Left ventricle myocardium superior (tissue), 1 donor: ENCODE measurements at places on chromosomes 2 and 18.

- no peak for DNase-seq
Observed at GRCh38 chr2:235149736-235150135, 197.9 kb downstream of the SH3BP4 start.

- no peak for DNase-seq
Observed at GRCh38 chr2:98050070-98050469, 36.9 kb upstream of the VWA3B start.

GRCh38 chr2:101500180-101500579, 25.3 kb upstream of the RFX8 start:
- DNase-seq = no peak

DNA sequence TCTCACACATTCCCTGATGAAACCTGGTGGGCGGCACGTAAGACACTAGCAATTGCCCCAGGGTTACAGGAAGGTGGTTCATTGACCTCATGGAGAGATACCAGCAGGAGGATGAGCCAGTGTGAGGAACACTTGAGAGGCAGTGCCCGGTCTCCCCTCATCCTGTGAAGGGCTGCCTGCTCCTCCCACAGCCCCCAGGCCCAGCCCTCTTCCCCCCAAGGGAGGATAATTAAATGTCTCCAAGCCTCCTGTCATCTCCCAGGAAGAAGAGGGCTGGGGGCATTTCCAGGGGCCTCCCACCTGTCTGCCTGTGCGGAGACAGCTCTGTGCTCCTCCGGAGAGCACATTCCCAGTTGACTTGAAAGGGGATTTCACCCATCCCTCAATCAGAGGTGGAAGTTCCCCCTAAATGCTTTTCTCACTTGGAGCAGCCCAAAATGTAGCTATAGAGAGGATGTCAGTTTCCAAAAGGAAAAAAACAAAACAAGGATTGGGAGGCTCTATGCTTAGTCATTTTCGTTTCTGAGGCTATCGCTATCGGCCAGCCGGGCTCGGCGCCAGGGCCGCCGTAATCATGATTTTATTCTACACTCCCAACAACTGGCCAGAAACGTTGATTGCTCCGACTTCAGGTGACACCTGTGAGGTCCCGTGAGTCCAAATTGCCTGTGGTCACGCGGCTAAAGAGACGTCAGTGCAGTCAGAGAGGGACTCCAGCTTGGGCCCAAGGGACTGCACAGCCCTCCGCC, 7.1 kb downstream of the KCNF1 start:
- peak; percentile 71 for DNase-seq

DNA sequence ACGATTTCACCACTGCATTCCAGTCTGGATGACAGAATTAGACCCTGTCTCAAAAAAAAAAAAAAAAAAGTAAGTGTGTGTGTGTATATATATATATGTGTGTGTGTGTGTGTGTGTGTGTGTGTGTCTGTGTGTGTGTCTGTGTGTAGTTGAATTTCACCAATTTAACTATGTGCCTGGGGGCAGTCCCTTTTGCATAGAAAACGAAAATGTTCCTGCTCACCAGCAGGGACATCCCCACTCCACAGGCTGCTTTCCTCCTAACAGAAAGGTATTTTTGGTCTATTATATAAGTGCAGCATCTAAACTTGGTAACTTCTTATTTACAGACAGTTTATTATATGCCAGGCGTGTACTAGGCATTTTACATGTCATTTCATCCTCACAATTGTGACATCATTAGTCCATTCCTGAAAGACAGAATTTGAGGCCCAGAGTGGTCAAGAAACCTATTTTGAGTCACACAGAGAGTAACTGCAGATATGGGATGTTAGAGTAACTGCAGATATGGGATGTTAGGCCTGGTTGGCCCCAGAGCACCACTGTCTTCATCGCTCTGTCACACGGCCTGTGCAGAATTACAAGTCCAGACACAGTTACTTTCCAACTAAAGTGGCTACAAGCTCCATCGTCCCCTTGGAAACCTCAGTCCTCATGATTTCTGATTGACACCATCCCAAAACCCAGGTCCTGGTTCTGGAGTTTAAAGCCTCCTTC, 9.3 kb upstream of the TTL start:
- DNase-seq = no peak

- DNase-seq = no peak
Observed at GRCh38 chr2:64792995-64793639, 139.4 kb upstream of the SERTAD2 start.

- DNase-seq = no peak
Observed at GRCh38 chr18:63119647-63120046, 199.9 kb downstream of the BCL2 start.

- peak; percentile 44 for DNase-seq
Observed at GRCh38 chr2:127134833-127135830, 28.2 kb upstream of the BIN1 start.

DNA sequence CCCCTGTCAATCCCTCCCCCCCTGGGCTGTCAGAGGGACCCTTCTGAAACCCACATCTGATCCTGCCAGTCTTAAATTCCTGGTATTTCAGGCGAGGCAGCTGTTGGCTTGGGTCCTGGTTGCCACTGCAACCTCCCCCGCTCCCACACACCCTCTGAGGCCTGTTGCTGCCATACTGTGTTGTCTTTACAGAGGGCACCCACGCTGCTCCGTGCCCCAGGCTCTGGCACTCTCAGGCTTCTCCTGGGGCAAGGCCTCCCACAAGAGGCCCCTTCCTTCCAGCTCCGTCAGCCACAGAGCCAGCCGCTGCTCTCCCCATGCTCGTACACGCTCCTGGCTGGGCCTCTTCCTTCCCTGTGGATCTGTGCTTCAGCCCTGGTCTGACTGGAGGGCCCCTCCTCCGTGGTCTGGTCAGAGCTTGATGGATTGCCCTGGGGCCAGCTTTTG, 8.6 kb downstream of the CABLES1 start:
- DNase-seq = peak; percentile 47

DNA sequence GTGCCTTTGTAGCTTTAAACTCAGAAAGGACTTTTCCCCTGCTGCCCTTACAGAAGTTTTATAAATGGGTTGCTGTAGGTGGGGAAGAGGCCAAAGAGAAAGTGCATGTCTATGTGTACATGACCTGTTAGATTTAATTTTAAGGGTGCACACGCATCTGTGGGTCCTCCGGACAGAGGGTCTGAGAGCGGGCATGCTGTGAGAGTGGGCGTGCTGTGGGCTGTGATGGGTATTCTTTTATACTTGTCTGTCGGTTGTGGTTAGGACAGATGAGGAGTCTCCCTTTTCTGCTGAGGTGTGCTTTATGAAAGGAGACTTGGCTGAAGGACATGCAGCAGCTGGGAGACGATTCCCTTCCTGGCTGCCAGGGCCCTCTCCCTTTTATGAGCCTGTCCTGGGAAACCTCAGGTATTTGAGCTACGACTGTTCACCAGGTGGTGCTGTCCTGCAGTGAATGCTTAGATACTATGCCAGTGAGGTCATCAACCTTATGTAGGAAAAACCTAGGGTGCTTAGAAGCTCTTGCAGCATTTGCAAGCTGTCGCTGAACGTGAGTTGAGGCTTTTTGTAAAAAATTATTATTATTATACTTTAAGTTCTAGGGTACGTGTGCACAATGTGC, 67.5 kb downstream of the TANC1 start:
- no peak for DNase-seq

DNA sequence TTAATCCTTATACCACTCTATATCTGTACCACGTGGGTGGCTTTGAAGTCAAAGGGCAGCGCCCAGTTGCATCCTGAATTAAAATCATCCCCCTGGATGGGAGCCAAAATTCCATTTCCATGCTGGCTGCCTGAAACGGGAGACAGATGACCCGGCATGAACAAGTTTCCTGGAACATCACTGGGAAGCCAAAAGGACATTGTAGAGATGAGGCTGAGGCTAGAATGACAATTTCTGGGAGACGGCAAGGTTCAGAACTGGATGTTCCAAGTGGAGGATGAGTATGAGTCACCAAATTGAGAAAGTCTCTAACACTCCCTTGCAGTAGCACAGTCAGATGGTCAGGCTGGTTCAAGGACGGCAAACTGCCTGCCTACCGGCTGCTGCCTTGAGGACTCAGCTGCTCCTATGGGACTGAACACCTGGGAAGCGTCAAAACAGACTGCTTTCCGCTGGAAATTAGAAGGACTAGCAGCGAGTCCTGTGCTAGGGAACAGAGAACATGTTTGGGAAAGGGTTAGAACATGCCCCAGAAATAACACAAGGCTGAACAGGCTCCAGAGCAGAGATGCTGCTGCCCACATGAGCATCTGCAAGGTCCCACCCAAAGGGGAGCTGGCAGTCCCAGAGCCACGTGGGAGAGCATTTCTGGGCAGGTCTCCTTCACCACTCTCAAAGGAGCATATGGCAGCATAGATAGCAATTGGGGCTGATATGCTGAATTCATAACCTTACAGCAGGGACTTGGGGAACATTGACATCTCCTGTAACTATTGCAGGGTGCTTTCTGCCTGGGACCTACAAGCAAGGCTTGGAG, 32.0 kb downstream of the YPEL5 start:
- peak; percentile 48 for DNase-seq

- no peak for DNase-seq
Observed at GRCh38 chr2:118473241-118473640, 374.2 kb downstream of the EN1 start.

GRCh38 chr18:59060551-59060950, 79.1 kb upstream of the SEC11C start:
- DNase-seq = peak; percentile 42

DNA sequence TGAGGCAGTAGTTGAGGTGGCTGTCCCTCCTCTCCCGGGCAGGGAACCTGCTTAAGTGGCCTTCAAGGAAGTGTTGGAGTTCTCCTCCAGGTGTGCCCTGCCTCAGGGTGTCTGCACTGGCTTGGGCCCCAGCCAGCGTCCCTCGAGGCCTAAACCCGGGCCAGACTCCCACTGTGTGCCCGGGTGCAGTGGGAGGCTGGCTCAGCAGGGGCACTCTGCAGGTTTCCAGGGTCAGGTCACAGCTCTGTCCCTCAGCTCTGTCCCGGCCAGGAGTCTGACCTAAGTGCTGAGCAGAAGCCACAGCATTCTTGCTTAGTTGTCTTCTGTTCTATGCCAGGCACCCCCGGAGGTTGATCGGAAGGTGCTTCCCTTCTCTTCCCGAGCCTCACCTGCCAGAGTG, 69.0 kb upstream of the OTOS start:
- DNase-seq = no peak

DNA sequence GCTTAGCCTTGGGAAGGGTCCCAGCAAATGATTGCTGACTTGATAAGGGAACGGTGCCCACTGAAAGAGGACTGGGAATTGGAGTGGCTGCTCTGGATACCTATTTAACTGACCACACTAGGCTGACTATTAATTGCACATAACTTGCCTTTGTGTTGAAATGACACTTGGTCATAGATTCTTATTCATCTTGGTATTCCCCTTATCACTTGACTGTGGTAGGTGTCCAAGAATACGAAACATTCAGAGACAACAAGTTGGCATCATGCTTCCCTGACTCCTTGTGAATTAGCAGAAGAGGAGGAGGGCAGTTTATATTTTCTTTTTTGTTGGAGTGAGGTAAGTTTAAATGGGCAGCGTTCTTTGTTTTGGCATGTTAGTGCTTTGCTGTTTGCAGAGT, 13.4 kb downstream of the FMNL2 start:
- DNase-seq = no peak

DNA sequence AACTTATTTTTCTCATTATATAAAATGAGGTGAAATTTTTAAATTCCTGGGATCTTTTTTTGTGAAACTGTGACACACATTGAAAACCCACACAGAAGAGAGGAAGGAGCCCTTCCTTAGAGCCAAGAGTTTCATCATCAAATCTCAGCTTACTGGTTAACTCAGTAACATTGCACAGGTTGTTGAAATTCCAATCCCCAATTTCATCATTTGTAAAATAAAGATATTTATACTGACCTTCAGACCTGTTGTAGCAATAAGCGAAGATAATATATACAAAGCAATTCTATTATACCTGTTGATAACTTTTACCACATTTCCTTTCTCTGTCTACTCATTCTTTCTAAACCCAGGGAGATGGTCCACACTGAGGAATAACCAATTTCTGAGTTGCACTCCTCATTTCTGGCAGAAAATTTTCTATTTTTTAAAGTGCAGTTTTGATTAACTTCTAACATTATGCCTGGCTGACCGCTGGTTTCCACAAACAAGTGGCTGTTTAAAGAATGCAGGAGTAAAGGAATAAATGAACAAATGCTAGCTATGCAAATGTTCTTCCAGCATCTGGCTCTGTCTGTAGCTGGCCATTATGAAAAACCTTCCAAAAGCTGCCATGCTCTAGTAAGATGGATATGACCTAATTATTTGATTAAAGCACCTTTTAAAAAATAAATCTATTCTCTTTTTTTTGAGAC, 105.7 kb upstream of the LINC00305 start:
- DNase-seq = no peak

DNA sequence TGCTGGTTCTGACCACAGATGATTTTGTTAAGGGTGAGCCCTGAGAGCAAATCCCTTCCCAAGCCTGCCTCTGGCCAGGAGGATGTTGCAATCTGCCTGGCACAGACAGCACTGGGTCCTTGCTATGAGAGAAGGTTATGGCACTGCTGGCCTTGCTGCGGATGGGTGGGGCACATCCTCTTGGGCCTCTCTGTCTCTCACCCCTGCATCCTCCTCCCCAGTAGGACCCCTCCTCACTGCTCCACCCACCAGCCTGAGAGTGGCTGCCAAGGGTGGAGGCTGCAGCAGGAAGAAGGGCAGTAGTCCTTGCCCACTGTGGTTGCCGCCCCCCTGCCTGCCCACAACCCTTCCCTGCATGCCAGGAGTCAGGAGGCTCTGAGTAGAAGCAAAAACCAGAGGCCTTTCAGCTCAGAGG, 180.9 kb downstream of the ZBTB7C start:
- DNase-seq = peak; percentile 77

- no peak for DNase-seq
Observed at GRCh38 chr18:57863706-57864105, 60.6 kb upstream of the ATP8B1 start.
